Bronchial epithelial cell (primary cell): ENCODE measurements at places on chromosomes 5 and 9. TPM values are rescaled to one million over a fixed set of nuclear protein-coding genes. Genes with fewer than 3 reads are reported as not detected.

The PCDHGA9 gene
- 0.53 and 1.5 TPM in 2 replicates for total RNA-seq

GRCh38 chr5:78808380-78808779 lies 159.8 kb upstream of the LHFPL2 start:
- no peak for DNase-seq

GRCh38 chr5:170632985-170633234 lies 129.1 kb downstream of the KCNIP1 start:
- no peak for DNase-seq

The DDX4 gene
- under 0.01 TPM in 1 of 2 replicates, not detected in the other for total RNA-seq

The STPG3 gene
- total RNA-seq, result not detected in 2 replicates

DNA sequence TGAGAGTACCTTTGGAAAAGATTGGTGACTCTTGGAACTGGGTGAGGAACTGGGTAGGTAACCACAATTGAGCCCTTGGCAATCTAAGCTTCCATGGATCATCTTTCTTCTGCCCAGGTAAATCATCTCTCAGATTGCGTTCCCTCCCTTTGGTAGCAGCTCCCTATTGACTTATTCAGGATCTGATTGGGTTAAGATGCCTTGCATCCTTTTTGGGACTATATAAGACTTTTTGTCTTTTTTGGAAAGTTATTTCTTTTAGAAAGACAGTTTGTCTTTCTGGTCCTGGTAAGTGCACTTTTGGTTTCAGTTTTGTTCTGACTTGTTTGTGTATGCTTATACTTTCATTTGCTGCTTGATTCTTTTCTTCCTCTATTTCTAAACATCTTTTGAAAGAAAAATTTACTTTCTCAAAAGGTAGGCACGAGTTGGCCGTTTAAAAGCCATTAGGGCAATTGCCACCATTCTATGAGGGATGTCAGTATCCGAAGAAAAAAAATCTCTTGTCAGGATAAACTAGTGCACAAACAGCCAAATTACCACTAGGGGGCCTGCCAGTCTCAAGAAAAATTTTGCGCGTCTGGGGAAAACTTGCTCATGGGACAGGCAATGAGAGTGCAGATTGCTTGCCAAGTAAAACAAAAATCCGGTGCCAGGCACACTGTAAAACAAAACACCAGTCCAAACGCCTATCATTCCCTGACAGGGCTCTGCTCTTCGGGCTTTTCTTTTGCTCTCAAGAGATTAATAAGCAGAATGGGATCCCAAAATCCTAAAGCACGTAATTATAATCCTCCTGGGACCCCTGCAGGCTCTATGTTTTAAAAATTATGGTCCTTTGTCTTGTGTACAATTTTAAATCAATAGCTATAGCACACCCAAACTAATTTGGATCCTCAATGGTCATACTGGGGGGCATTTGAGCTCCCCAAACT lies 12.8 kb downstream of the OR1J1 start:
- DNase-seq, result peak; percentile 78
